Activated CD4-positive, CD25-positive, alpha-beta regulatory T cell (primary cell): ENCODE measurements at places on chromosomes 5 and 9.

- DNase-seq = no peak
These were observed 251.4 kb downstream of the GLIS3 start for GRCh38 chr9:4048441-4048840.

DNA sequence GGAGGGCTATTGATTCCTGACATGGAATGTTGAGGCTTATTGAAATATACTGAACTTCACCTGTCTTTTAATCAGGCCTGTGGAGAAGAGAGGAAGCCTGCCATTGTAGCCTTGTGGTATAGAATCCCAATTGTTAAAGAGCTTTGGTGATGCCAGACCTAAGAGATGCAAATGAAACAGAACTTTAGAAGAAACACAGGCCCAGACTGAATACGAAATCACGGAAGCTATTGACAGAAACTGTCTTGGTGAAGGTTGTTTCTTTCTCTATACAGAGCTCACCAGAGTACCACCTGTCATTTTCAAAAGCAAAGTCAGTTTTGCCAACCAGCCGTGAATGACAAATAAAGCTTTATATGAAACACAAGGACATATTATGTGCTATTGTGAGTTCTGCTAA, 660.3 kb downstream of the ISL1 start:
- no peak for DNase-seq

DNA sequence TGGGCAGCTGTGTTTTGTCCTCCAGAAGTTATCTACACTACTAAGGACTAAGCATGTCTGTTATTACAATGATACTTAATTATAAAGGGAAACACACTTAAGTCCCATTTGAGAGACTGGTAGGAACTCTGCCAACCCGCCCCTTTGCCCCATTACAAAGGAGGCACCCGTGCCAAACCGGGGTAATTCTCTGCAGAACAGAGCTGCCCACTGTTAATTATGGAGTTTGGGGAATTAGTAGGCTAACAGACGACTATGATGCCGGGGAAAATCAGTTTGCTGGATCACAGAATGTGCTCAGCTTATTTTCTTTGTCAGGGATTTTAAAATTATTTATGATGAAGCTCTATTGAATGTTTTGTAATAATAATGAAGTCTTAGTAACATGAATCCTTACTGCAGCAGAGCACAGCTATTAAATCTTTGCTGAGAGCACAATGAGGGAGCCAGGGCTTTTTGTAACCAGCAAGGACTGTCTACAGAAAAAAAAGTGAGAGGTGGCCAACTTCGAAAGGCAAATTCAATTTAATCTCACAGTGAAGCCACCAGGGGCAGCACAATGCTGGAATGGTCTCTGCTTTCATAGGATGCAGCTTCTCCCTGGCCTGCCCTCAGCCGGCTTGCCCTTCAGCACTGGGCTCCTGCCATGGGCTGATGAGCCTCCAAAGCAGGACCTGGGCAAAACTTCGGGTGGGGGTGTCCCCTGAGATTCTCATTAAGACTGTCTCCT, 134.5 kb downstream of the GNAQ start:
- no peak for DNase-seq

GRCh38 chr5:59460368-59461153, 433.0 kb downstream of the PDE4D start:
- no peak for DNase-seq

DNA sequence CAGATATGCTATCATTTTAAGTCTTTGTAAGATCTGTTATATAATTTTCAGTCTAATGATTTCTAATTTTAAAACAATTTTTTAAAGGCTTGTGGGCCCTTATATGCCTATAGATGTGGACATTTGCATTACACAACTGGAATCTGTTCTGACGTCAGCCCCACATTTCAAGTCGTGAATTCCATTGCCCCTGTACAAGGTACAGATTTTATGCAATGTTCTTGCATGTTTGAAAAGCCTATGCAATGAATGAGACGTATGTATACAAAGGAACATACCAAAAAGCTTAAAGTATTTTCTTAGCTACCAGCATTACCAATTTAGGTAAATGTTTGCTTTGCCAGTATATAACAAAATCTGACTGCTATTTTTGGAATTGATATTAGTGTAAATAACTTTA, 77.2 kb downstream of the ITGA1 start:
- no peak for DNase-seq

GRCh38 chr5:41812156-41812555, 58.1 kb downstream of the OXCT1 start:
- no peak for DNase-seq

GRCh38 chr9:85743275-85744128, 1.7 kb upstream of the AGTPBP1 start:
- DNase-seq = no peak

DNA sequence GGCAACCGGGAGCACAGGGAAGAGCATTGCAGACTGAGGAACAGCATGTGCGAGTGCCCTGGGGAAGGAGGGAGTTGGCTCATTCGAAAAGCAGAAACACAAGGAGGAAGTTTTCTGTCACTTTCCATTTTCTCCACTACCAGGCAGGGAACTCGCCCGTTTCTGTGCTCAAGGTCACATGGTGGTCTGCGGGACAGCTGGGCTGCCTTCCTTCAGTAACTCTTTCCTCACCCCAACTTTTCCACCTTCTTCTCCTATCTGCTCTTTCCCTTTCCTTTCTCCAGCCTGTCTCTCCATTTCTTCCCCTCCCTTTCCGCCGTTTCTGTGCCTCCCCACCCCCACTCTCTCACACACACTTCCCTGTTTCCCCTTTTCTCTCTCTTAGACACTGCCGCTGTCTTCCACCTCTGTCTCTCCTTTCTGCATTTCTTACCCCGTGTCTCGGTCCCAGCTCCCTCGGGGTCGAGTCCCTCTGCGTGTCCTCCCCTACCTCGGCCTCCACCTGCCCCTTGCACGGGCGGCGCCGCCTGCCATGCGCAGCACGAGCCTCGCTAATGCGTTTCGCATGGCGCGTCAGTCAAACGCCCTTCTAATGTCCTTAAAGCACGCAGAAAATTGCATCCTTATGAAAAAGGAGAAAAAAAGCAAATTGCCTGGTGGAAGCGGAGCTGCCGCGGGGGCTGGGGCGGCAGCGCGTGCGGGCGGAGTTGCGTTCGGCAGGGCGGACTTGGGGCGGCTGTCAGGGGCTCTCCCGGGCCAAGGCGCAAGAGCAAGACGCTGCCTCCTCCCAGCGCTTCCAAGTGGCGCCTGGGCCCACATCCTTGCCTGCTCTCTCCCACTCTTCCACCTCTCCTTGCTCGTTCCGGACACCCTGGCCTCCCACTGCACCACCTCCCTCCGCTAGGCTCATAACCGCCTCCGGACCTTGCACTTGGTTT, 9.5 kb downstream of the BARX1 start:
- no peak for DNase-seq

GRCh38 chr5:137633896-137634295, 102.0 kb downstream of the KLHL3 start:
- no peak for DNase-seq

DNA sequence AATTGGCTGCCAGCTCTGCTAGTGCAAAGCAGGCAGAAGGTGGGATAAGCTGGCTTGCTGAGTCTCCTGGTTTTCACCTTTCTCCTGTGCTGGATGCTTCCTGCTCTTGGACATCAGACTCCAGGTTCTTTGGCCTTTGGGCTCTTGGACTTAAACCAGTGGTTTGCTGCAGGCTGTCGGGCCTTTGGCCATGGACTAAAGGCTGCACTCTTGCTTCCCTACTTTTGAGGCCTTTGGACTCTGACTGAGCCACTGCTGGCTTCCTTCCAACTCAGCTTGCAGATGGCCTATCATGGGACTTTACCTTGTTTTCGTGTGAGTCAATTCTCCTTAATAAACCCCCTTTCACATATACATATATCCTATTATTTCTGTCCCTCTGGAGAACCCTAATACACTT, 1293.9 kb upstream of the CDH6 start:
- DNase-seq = no peak

DNA sequence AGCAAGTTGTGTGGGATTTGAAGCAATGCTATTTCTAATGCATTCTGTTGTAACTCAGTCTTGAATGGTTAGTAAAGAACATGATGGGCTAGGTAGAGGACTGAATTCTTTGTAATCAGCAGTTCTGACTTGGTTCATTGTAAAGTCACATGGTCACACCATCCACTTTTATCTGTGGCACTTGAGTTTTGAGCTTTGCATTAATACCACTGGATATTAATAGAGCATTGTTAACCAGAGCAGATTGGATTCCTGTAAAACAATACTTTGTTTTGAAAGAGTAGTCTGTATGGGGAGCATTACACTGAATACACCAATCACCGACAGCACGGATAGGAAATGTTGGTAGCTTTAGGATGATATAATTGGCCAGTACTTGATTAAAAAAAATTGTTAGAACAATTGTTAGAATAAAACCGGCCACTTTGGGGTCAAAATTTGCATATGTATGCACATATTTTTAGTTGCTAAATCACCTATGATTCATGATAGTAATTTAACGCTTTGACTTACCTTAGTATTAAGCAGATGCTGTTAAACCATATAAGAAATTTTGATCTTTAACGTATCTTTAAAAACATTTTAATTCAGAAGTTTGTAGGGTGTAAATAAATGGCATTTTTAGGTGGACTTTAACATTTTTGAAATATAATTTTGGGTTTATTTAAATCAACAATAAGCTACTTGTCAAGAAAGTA, 17.4 kb downstream of the SLC12A2 start:
- DNase-seq = no peak

GRCh38 chr5:554284-554988, 30.2 kb upstream of the SLC9A3 start:
- DNase-seq = no peak

- DNase-seq = no peak
These were observed 183.9 kb upstream of the OTULINL start for GRCh38 chr5:14397717-14398116.
